ENCODE measurements at places on chromosomes 11 and 22. TPM values are rescaled to one million over a fixed set of nuclear protein-coding genes. Genes with fewer than 3 reads are reported as not detected.

DNA sequence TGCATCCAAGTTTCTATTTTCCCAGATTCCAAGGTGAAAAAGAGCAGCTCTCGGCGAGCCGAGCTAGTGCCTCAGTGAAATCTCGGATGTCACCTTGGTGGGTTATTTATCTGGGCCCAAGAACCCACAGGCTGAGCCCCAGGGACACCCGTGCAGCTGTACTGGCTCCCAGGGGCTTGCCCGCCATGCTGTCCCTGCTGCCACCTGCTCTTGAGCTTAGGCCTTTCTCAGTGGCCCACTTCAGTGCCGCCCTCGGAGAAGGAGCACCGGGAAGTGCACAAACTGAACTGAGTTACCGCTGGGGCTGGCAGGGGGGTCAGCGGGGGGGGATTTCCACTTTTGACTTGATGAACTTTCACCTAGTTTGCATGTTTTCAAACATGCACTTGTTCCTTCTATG, 27.9 kb downstream of the CPT1A start:
- ATAC-seq: no peak

- ATAC-seq: no peak
Measured at GRCh38 chr11:31827455-31828206, 16.5 kb upstream of the PAX6 start.

- ATAC-seq: no peak
Measured at GRCh38 chr22:46801826-46802607, 39.6 kb downstream of the TBC1D22A start.

- ATAC-seq: no peak
Measured at GRCh38 chr11:86741484-86741835, 58.9 kb upstream of the PRSS23 start.

DNA sequence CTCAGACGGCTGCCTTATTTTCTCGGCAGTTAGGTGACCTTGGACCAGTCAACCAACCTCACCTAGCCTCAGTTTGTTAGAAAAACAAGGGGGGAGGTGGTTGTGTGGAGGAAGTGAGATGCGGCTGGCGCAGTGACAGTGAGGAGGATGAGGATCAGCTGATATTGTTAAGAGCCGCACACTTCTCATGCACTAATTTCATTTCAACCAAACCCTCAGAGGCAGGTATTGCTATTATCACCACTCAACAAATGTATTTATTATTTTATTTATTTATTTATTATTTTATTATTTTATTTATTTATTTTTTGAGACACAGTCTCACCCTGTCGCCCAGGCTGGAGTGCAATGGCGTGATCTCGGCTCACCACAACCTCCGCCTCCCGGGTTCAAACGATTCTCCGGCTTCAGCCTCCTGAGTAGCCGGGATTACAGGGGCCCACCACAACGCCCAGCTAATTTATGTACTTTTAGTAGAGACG, 2.1 kb downstream of the LGALS1 start:
- ATAC-seq: no peak

GRCh38 chr11:77819921-77820564, 479 bp downstream of the RSF1 start:
- peak; percentile 9 for ATAC-seq

DNA sequence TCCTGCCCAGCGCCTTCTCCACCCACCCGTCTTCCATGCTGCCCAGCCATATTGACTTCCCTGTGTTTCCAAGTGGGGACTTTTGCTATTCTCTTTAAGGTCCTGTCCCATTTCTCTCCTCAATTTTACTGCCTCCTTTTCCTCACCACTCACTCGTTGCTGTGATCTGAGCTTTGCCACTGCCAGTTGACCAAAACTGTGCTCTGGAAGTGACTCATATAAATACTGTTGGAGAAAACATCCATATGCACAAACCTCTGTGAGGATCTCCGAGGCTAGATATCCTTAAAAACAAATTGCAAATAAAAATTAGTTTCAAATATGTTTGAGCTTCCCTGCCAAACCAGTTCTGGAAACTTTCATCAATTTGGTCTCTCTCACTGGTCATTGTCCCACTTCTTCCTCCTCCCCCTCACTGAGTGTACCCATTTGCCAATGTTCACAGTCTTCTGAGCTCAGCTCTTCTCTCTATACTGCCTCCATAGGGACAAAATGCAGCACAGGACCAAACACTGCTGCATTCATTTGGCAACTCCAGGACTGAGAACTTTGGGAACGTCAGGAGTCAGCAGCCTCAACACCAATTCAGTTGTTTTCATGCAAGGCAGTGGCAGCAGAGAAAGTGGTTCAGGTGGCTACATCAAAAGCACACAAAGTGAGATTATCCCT, 34.0 kb upstream of the MMP13 start:
- ATAC-seq: no peak

DNA sequence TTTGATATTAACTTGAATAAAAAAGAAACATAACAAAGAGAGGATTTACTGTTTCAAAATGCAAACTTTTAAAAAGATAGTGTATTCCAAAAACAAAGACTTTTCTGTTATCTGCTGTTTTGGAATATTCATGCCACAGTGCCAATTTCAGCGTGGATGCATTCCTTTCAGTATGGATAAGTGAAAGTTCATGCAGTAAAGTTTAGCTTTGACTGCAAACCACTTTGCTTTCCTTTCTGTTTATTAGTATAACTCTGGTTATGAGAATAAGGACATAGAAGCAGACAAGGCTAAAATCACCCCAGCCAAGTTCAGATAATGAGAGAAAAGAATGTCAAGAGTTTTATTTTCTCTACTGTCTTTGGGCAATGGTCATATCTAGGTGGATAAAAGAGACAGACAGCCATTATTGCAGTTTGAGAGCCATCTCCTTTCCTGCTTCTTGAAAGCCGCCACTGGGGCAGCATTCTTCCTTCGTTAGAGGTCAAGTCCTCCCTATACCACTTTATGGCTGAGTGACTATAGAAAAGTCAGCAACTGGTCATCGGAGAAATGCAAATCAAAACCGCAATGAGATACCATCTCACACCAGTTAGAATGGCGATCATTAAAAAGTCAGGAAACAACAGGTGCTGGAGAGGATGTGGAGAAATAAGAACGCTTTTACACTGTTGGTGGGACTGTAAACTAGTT, 82.4 kb upstream of the BLID start:
- no peak for ATAC-seq

MAP6 gene
- 0.36 TPM for total RNA-seq

ADAMTS8 gene
- 1.4 TPM for total RNA-seq

APLNR gene
- 0.45 TPM for total RNA-seq

DNA sequence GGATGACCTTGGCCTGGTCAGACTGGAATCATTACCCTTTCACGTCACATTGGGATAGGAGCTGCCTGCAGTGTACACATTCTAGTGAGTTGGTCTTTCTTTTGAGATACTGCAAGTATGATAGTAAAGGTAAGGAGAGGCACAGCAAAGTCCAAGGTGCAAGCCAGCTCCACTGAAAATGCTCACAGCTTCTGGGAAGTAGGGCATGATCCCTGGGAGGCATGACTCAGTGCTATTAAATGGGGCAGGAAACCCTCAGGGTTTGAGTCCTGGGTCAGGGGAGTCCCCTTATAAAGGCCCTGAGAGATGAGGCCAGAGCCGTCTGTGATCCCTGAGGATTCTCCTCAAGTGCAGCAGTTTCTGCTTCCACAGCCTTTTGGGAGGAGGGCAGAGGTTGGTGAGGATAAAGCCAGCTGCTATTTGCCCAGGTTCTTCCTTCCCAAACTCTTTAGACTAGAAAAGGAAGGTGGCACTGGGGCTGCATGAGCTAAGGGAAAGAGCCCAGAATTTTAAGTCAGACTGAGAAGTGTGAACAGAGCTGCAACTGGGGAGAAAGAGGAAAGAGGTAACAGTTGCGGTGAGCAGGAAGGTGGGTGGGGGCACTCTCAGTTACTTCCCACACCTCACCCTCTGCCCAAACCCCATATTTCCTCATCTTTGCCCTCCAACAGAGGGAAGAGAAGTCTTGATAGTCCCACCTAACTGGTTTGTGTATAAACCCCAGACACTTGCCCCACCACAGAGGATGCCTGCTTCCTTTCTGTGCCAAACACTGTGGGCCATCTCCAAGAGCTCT, 14.4 kb upstream of the OR52K1 start:
- no peak for ATAC-seq
